NCI-H524 treated with DMSO at 0.1 percent for 48 hours (cell line): ENCODE measurements at places on chromosomes 1 and 21.
A peak's percentile ranks its signal among the peaks of the same experiment; 100 is the strongest.

DNA sequence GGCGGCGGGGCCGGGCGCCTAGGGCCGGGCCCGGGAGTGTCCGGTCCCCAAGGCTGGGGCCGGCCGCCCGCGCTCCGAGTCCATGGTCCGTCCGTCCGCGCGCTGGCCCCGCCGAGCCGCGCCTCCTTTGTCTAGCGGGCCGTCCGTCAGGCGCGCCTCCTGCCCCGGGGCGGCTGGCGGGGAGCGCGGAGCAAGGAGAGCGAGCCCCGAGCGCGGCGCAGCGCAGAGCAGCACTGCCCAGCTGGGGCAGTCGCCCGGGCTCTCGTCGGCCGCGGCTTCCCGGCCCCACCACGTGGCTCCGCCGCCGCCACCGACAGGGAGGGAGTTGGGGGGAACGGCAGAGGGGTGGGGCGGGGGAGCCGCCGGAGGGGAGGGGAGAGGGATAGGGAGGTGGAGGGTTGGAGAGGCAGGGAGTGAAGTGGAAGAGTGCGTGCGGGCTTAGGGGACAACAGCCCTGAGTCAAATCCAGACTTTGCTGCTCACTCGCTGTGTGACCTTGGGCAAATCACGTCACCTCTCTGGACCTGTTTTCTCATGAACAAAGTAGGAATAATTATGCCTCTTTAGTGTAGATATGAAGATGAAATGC lies at the start of gene NKAIN1:
Gene NKAIN1 (minus strand): TSS at position 235 of the 589 bp plus-strand sequence. CDS start 340 bp downstream, outside the sequence.
- DNase-seq, result no peak

DNA sequence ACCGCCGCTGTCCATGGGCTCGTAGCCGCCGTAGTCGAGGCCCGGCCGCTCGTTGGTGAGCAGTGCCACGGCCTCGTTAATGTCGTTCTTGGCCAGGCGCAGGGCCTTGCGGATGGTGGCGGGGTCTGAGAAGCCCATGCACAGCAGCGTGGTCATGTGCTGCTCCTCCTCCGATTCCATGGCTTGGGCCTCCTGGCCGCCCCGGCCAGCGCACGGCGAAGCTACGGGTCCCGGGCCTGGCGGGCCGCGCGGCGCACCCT lies 300 bp downstream of the USP24 start:
- no peak for DNase-seq

- DNase-seq, result no peak
Measured at GRCh38 chr1:207318072-207318619, 3.3 kb upstream of the CD55 start.

DNA sequence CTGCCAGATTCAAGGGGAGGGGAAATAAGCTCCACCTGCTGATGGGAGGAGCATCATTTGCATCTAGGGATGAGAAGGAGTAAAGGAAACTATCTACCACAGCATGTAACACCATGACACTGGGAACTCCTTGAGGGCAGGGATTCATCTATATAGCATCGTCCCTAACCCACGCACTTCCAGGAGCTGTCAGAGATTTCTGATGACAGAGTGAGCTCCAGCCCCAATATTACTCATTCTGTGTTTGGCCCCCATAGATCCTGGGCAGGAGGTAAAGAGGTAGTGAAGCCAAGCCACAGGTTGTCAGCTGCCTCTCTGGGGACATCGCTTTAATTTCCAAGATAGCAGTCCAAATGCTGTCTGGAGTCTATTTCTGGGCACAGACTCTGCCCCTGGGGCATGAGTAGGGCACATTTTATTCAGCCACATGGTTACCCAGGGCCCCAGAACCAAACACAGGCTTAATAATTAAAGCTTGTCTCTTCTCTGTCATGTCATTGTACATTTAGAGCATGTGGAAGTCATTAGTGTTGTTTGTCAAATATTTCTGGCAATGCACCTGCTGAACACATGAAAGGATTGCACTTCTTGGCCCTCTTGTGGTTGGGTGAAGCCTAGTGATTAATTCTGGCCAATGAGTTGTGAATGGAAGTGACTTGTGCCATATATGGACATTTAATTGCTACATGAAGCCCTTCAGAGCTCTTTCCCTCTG lies 105.9 kb upstream of the POU3F1 start:
- DNase-seq, result peak; percentile 60

DNA sequence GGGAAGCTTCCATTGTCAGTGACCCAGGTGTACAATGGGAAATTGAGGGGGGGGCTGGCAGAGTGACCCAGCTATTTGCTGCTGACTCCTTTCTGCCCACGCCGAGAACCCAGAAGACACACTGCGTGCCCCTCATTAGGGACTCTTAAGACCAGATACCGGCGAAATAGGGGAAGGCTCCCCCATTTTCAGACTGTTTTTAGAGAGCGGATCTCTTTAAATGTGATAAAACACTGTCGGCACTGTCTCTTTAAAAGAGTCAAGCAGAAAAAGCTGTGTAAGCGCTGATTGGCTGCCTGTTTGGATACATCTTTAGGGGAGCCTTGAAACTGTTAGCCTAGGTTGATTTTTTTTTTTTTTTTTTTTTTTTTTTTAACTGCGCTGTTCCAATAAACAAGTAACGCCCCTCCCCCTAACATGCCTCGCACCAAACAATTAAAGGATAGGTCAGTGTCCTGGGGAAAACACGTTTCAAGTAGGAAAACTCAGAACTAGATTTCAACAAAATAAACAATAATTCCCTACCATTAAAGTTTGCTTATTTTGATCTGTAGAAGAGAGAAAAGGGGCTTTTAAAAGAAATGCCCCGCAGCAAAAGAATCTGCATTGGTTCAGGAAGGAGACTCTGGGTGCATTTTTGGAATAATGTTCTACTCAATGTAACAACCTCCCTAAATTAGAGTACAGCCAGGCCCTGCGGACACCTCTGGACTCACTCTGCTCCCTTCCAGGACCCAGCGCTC lies 1.4 kb upstream of the SSBP3 start:
- DNase-seq, result peak; percentile 82

DNA sequence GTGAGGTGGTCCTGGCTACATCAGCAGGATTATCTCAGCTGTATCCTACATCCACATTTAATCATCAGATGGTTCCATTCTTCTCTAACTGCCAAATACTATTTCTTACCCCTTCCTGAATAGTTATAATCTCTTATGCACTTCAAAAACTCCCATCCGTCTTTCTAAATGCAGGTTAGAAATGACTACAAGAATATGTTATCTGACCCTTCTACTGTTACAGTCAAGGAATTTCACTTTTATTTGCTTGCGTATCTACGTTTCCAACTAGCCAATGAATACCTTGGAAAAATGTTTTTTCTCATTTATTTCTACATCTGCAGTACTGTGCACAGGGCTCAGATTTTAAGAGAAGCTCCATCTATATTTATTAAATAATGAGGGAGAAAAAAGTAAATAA lies 709.9 kb downstream of the KCNT2 start:
- DNase-seq, result no peak

DNA sequence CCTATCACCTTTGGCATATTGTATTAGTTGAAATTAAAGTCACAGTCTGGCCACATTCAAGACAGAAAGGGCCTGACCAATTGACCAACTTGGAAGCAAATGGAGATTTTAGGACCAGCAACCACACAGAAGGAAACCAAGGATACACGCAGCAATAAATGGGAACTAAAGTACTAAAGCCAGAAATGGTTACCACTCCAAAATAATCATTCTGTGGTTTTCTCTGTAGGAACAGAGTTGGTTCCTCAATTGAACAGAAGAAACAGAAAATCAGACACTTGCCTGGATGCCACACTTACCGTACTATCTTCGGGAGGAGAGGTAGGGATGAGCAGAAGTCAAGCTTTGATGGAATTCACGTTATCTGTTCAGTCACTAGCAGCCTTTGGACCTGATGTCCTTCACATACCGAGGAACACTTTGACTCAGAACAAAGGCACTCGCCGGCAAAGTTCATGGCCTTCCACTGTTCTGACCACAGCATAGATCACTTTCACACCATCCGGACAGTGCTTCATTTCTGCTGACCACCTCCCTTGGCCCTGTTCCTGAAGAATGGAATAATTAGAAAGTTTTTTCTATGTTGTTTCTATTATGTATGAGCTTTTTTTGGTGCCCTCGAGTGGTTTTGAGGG lies 96.9 kb downstream of the LPAR3 start:
- DNase-seq, result no peak

- DNase-seq, result no peak
Measured at GRCh38 chr1:178019622-178020021, 49.8 kb upstream of the SEC16B start.

GRCh38 chr1:183278739-183279591 lies 92.9 kb downstream of the LAMC2 start:
- no peak for DNase-seq

- no peak for DNase-seq
Measured at GRCh38 chr1:175826705-175827104, 83.3 kb upstream of the TNR start.

- DNase-seq, result no peak
Measured at GRCh38 chr1:197773856-197774255, 1.4 kb downstream of the DENND1B start.

- no peak for DNase-seq
Measured at GRCh38 chr1:17232759-17233661, 15.9 kb upstream of the PADI3 start.

GRCh38 chr1:21916447-21917238 lies 20.5 kb downstream of the HSPG2 start:
- no peak for DNase-seq

GRCh38 chr1:247335882-247336281 lies 4.2 kb upstream of the ZNF496 start:
- no peak for DNase-seq

DNA sequence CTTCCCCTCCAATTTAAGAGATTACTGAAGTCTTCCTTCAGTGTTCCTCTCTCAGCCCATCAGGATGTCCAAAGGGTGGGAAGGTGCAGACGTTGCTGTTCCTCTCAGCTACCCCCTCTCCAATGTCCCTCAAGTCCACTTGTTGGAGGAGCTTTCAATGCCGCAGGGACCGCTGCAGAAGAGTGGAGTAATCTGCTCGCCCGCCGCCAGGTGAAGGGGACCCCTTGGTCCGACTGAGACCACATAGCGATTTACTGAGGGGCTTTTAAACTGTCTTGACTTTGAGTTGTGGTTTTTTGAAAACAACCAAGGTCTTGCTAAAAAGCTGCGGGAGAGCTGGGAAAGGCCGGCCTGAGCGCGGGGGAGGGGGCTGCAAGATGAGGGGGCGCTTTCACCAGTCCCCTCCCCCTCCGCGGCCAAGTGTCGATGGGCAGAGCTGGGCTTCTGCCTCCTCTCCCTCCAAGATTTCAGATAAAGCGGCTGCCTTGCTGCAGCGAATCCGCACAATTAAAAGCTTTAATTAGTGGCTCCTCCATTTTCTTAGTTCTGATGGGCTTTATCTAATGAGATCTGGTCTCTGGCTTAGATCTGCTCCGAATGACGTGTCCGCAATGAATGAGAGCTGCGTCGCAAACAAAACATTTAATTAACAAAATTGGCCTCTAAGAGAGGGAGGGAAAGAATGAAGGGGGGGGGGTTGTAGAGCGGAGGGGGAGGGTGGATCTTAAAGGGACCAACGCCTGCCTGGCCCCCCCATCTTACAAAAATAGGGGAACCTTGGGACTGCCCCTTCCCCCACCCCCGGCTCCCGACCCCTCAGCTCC lies 5.9 kb downstream of the LMO4 start:
- no peak for DNase-seq

DNA sequence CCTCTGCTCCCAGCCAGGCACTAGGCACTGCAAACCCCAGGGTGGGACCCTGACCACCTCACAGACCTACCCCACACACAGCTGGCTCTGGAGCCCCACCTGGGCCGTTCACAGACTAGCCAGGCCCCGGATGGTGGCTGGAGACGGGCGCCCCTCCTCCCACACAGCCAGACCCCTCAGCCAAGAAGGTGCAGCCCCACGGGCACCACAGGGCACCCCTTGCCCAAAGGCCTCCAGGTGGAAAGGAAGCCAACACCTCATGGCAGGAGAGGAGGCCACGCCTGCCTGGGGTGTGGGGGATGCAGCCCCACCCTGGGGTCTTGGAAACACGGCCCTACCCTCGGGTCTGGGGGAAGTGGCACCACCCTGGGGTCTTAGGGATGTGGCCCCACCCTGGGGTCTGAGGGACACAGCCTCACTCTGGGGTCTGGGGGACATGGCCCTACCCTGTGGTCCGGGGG lies 44.6 kb downstream of the WNT9A start:
- no peak for DNase-seq

- no peak for DNase-seq
Measured at GRCh38 chr1:167594822-167595221, 35.2 kb upstream of the RCSD1 start.
